Suppressor macrophage treated with lipopolysaccharide for 4 hours (primary cell): ENCODE measurements at places on chromosomes 2 and 18.

- peak; percentile 76 for DNase-seq
These were observed 15.7 kb downstream of the NDUFV2 start for GRCh38 chr18:9117980-9118841.

DNA sequence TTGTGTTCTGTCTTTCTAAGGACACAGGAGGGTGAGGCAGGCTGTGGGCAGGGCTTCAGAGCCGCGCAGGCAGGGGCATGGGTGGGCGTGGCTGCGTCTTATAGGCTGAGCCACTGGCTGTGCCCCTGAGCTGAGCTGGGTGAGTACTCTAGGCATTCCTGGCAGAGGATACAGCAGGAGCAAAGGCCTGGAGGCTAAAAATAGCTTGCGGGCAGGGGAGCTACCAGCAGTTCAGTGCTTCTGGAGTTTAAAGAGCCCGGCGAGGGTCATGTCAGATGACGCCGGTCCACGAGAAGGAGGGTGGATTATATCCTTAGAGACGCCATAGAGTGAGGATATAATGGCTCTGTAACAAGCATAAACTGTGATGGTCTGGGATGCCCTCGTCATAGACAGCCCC, 31.5 kb upstream of the PDIA6 start:
- no peak for DNase-seq

GRCh38 chr2:212337486-212338343, 200.9 kb downstream of the ERBB4 start:
- DNase-seq = no peak

DNA sequence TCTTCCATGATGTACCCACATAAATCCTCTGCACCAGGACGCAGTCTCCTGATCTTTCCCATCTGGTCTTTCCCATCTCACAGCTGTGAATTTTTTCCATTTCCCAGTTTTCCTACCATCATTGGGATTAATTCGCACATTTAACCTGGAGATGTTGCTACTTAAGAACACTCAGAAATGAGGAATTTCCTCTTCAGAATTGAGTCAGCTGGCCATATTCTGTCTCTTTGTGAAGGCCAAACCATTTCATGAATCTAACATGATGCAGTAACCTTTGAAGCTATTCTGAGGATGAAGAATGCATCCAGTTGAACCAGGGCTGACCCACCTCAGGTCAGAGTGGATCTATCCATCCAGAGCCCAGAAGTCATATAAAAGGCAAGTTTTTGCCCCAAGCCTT, 326.8 kb downstream of the SETBP1 start:
- DNase-seq = no peak

DNA sequence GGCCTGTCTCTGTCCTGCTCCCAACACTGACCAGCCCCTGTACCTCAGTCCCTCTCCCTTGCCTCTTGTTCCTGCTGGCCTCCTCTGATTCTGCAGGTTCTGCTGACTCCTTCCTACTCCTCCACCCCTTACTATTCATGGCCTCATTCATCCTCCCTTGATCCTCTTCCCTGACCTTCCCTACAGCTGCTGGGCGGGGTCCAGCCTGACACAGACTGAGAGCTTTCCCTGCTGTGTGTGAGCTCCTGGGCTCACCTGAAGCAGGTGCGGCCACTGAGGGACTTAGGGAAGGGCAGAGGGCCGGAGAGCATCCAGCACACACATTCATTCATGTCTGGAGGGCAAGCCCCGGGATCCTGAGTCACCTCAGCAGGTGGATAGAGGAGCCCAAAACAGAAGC, 185.6 kb downstream of the CTIF start:
- no peak for DNase-seq

- no peak for DNase-seq
These were observed 97.2 kb upstream of the TEX51 start for GRCh38 chr2:126801473-126801872.

- peak; percentile 77 for DNase-seq
These were observed 272.4 kb downstream of the AGAP1 start for GRCh38 chr2:235766278-235766677.

GRCh38 chr2:177625744-177626650, 233.4 kb downstream of the AGPS start:
- DNase-seq = no peak

DNA sequence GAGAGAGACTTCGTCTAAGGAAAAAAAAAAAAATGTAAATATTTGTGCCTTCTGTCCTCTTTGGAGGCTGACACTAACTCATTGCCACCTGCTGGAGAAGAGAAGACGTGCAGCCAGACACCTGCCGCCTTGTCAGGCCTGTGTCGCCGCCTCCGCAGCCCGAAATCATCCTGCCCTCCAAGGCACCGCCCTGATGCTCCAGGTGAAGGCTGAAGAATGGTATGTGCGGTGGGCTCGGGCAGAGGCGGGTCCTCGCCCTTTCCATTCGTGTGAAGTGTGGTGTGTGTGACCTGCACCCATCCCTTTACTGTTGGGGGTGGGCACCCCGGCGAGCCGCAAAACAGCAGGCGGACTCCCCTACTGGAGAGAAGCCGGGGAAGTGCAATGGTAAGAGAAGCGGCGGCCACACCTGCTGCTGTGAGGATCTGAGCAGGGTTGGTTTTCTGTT, 60.4 kb downstream of the FAM161A start:
- peak; percentile 59 for DNase-seq
